ENCODE measurements at places on chromosomes 1 and 21.

DNA sequence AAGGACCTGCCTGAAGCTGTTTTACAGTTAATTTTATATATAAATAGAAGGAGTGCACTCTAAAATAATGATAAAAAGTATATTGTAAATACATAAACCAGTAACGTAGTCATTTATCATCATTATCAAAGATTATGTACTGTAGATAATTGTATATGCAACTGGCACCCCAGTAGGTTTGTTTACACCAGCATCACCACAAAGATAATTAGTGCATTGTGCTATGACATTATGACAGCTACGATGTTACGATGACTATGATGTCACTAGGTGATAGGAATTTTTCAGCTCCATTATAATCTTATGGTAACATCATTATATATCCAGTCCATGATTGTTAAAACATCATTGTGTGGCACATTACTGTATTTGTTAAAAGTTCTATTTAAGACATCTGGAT is 185.2 kb downstream of the LBR start:
- no peaks in the 10 kb centered on the region for H3K4me1 ChIP-seq
- H3K36me3 ChIP-seq, result no peaks in the 10 kb centered on the region
- H3K27me3 ChIP-seq, result peaks cover 15% of the 10 kb centered on the region
- DNase-seq, result no peak
- no peak overlapping the region for H3K27ac ChIP-seq
- no peak overlapping the region for H3K4me3 ChIP-seq

- H3K27ac ChIP-seq, result no peak overlapping the region
- no peak for DNase-seq
- H3K4me3 ChIP-seq, result no peak overlapping the region
- peaks cover 16% of the 10 kb centered on the region for H3K27me3 ChIP-seq
- peaks cover 4% of the 10 kb centered on the region for H3K4me1 ChIP-seq
These were observed 573.3 kb downstream of the PTPRU start for GRCh38 chr1:29809446-29810120.

DNA sequence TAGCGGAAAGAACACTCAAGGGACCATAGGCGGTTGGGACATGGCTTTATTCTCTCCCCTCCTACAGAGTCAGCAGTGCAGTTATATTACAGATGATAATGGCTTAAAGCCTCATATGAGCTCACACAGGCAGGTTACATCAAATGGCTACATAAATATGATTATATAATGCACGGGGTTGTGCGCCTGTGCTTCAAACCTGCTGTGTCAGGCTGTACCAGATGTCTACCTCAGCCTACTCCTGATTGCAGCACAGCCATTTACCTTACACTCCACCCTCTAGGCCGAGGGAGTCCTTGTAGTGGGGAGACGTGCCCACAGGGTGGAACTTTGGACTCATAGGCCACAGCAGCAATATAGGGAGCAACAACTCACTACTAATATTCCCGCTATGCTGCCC is 16.4 kb upstream of the TBX19 start:
- H3K4me1 ChIP-seq, result peaks cover 16% of the 10 kb centered on the region
- H3K27me3 ChIP-seq, result no peaks in the 10 kb centered on the region
- peaks cover 10% of the 10 kb centered on the region for H3K36me3 ChIP-seq
- no peak for DNase-seq
- no peak overlapping the region for H3K4me3 ChIP-seq

DNA sequence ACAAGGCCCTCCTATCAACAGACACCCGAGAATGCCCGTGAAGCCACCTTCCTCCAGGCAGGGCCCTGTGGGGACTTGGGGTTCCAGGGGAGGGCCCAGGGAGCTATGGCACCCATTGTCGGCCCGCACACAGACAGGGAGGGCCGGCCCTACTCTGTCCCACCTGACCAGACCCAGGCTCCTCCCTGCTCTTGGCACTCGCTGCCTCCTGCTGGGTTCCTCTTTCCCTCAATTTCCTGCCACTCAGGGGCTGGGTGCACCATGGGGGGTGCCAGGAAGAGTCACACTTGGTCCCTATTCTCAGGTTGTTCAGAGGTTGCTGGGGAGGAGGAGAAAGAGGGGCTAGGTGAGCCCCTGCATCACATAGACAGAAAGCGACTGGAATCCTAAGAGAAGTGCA is 8.0 kb upstream of the OXCT2 start:
- H3K27me3 ChIP-seq, result peaks cover 18% of the 10 kb centered on the region
- H3K4me3 ChIP-seq, result no peak overlapping the region
- no peaks in the 10 kb centered on the region for H3K4me1 ChIP-seq
- no peak overlapping the region for H3K27ac ChIP-seq

DNA sequence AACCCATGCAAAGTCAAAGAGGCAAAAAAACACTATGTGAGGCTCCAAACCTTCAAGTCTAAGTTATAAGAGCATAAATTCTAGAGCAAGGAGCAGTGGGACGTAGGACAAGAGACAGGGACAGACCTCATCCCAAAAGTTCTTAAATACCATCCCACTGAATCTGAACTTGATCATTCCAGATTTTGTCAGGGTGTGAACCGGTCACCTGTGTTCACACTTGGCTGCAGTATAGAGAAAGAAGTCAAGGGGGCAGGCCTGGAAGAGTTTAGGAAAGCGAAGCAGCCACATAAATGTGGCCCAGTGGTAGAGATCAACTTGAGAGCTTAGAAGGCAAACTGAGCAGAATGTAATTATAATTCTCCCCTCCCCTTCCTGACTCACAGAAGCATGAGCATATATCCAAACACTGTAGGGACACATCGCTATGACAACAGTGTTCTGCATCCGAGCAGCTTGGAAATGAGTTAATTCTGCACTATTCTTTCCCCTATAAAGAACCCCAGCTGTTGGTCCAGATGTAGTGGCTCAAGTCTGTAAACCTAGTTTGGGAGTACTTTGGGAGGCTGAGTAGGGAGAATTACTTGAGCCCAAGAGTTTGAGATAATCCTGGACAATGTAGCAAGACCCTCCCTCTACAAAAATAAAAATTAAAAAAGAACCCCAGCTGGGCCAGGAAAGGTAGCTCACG is 2.7 kb downstream of the AKR7A2 start:
- peak overlapping the region; percentile 79 for H3K27ac ChIP-seq
- H3K27me3 ChIP-seq, result no peaks in the 10 kb centered on the region
- no peak overlapping the region for H3K4me3 ChIP-seq
- no peak for DNase-seq

DNA sequence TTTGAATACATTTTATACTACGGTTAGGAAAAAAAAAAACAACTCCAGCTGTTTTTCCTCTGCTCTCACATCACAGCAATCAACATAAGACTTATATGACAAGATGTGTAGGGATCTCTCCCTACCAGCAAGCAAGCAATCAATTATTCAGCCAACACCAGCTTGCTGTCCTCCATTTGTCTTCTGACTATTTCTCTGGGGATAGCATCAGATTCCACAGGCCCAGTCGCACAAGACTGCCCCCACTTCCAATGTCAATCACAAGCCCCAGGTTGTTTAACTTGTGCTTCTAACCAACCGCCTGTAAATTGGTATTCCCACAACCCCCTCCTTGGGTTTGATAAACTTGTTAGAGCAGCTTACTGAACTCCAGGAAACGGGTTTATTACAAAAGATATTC is 873.1 kb upstream of the TMPRSS15 start:
- no peaks in the 10 kb centered on the region for H3K36me3 ChIP-seq
- H3K27me3 ChIP-seq, result no peaks in the 10 kb centered on the region
- H3K27ac ChIP-seq, result no peak overlapping the region
- DNase-seq, result no peak

- H3K4me1 ChIP-seq, result no peaks in the 10 kb centered on the region
- peaks cover 9% of the 10 kb centered on the region for H3K27me3 ChIP-seq
- peaks cover 3% of the 10 kb centered on the region for H3K36me3 ChIP-seq
These were observed 45.5 kb downstream of the OLFML2B start for GRCh38 chr1:161978011-161978790.

DNA sequence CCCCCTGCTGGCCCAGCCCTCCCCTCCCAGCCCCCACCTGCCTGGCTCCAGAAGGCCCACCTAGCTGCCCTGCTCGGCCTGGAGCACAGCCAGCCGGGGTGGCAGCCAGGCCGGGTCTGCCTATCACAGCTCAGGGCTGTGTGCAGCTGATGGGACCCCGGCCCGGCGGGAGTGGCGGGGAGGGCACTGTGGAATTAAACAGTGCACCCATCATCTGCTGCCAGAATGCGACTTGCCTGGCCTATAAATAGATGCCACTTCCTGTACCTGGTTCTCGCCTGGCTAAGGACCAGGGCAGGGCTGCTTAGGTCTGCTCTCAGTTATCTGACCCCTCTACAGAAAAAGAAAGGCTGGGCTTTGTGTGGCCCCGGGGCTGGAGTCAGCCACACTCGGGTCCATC is 98.2 kb upstream of the VAMP3 start:
- peaks cover 22% of the 10 kb centered on the region for H3K4me1 ChIP-seq
- no peak for DNase-seq
- H3K27me3 ChIP-seq, result no peaks in the 10 kb centered on the region
- peak overlapping the region; percentile 45 for H3K4me3 ChIP-seq
- no peaks in the 10 kb centered on the region for H3K36me3 ChIP-seq

DNA sequence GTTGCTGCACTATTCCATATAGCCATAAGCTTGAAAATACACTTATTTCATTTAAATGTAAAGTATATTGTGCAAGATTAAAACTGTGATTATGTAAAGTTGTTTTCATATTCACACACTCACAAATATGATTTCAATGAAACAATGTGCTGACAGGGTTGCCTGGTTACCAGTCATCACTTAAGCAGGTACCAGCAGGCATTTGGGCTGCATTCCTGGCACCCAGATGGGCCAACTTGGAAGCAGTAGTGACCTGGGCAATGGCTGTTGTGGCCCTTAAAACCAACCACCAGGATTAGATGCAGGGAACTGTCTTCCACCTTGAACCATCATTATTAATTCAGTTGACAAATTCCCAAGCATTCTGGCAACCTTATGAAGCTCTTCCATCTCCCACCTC is 45.0 kb upstream of the RASAL2 start:
- H3K4me1 ChIP-seq, result no peaks in the 10 kb centered on the region
- no peak for DNase-seq
- H3K27me3 ChIP-seq, result no peaks in the 10 kb centered on the region
- no peak overlapping the region for H3K27ac ChIP-seq
- no peak overlapping the region for H3K4me3 ChIP-seq
- no peaks in the 10 kb centered on the region for H3K36me3 ChIP-seq

DNA sequence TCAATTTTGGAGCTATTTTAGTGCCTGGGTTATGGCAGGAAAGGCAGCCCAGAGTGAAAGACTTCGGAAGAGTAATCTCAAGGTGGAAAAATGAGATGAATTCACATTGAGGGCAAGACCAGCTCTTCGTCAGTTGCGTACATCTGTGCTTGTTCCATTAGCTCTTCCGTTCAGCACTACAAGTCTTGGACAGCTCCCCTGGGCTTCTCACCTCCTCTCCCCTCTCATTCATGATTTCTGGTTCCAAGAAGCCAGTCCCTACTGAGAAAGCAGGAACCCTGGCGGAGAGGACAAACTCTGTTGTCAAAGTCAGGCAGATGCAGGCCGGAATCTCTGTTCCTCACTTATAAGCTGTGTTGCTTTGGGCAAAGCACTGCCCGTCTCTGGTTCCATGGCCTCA is 76.5 kb downstream of the ACTL8 start:
- DNase-seq, result no peak
- H3K27ac ChIP-seq, result no peak overlapping the region
- H3K4me3 ChIP-seq, result no peak overlapping the region
- no peaks in the 10 kb centered on the region for H3K4me1 ChIP-seq
- peaks cover 39% of the 10 kb centered on the region for H3K27me3 ChIP-seq

GRCh38 chr1:101199637-101199982 is 37.2 kb upstream of the S1PR1 start:
- H3K36me3 ChIP-seq, result peaks cover 3% of the 10 kb centered on the region
- peaks cover 5% of the 10 kb centered on the region for H3K27me3 ChIP-seq
- DNase-seq, result no peak

GRCh38 chr1:55848906-55849305 is 633.7 kb upstream of the USP24 start:
- H3K4me1 ChIP-seq, result no peaks in the 10 kb centered on the region
- no peak overlapping the region for H3K4me3 ChIP-seq
- H3K27ac ChIP-seq, result no peak overlapping the region
- H3K27me3 ChIP-seq, result peaks cover 5% of the 10 kb centered on the region

GRCh38 chr1:109239409-109240068 is 9.8 kb upstream of the CELSR2 start:
- peaks cover 4% of the 10 kb centered on the region for H3K36me3 ChIP-seq
- no peak overlapping the region for H3K4me3 ChIP-seq
- DNase-seq, result no peak
- peaks cover 23% of the 10 kb centered on the region for H3K4me1 ChIP-seq

DNA sequence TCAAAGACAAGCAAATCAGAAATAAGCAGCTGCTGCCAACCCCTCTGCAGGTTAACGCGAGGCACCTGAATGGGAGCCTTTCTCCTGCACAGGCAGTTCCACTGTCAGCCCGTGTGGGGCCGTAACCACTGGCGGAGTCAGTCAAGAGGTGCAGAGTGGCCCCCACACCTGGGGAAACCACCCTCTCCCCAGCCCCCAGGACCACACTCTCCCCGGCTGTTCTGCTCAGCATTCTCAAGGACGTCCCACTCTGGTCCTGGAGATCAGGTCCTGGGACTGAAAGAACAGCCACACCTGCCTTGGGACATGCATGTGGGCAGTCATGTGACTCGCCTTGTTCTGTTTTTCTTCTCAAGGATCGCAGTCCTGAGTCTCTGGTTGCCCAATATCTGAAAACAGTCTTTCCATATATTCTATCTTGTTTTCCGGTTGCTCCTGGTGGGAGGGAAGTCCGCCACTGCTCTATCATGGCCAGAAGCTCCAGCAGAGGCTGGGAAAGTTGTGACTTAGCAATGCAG is 252.5 kb downstream of the PTPRU start:
- H3K27ac ChIP-seq, result no peak overlapping the region
- peaks cover 58% of the 10 kb centered on the region for H3K27me3 ChIP-seq
- peaks cover 4% of the 10 kb centered on the region for H3K36me3 ChIP-seq

GRCh38 chr1:193192586-193192985 is 6.2 kb upstream of the B3GALT2 start:
- H3K27me3 ChIP-seq, result no peaks in the 10 kb centered on the region
- DNase-seq, result no peak
- H3K27ac ChIP-seq, result no peak overlapping the region
- no peak overlapping the region for H3K4me3 ChIP-seq
- no peaks in the 10 kb centered on the region for H3K36me3 ChIP-seq
- H3K4me1 ChIP-seq, result peaks cover 20% of the 10 kb centered on the region

- no peak for DNase-seq
- peak overlapping the region; percentile 66 for H3K4me3 ChIP-seq
- H3K27me3 ChIP-seq, result no peaks in the 10 kb centered on the region
- H3K4me1 ChIP-seq, result peaks cover 28% of the 10 kb centered on the region
- no peaks in the 10 kb centered on the region for H3K36me3 ChIP-seq
These were observed 280.1 kb downstream of the PTPRC start for GRCh38 chr1:198918920-198919319.

- H3K27me3 ChIP-seq, result peaks cover 39% of the 10 kb centered on the region
- H3K4me3 ChIP-seq, result no peak overlapping the region
- H3K27ac ChIP-seq, result no peak overlapping the region
- H3K4me1 ChIP-seq, result no peaks in the 10 kb centered on the region
- no peak for DNase-seq
- H3K36me3 ChIP-seq, result no peaks in the 10 kb centered on the region
These were observed 74.1 kb upstream of the FAM20B start for GRCh38 chr1:178951600-178951999.

GRCh38 chr21:38388203-38388602 is 110.1 kb downstream of the ERG start:
- H3K4me3 ChIP-seq, result no peak overlapping the region
- peaks cover 32% of the 10 kb centered on the region for H3K27me3 ChIP-seq
- DNase-seq, result no peak
- no peaks in the 10 kb centered on the region for H3K4me1 ChIP-seq
- no peaks in the 10 kb centered on the region for H3K36me3 ChIP-seq
